ENCODE measurements at places on chromosomes 2 and 18.

- H3K27ac ChIP-seq, result no peak overlapping the region
- no peaks in the 10 kb centered on the region for H3K36me3 ChIP-seq
- no peak for DNase-seq
- H3K27me3 ChIP-seq, result no peaks in the 10 kb centered on the region
- no peaks in the 10 kb centered on the region for H3K4me1 ChIP-seq
These were observed 9.9 kb upstream of the EPHA4 start for GRCh38 chr2:221581986-221582385.

DNA sequence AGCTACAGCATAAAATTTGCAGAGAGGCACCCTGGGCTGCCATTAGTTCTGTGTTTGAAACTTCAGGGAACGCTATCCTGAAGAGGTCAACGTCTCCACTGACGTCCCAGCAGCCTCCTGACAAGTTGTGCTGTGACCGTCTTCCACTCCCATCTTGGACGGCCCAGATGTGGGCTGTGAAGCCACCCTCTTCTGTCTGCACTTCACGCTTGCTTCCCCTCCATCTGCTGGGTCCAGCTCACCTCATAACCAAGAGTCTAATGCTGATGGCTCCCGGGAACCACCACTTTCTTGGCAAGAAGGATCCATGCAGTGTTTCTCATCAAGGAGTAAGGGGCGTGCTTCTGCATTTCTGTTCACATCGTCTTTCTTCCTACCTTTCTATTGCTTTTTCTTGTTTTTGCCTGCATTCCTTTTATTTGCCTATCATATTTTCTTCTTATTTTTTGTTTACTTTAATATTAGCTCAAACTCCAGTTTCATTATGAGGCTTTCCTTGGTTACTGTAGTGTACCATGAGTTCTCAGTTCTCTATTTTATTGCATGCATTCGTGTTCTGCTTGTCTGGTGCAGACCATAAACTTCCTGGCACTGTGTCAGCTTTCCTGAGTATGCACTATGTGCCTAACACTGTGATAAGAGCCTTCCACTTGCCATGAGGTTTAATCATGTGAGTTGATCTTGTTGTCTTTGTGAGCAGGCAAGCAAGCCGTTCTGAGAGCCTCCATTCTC, 631.8 kb upstream of the RAB6C start:
- H3K4me1 ChIP-seq, result no peaks in the 10 kb centered on the region
- H3K36me3 ChIP-seq, result no peaks in the 10 kb centered on the region
- no peak overlapping the region for H3K27ac ChIP-seq
- H3K27me3 ChIP-seq, result no peaks in the 10 kb centered on the region
- no peak overlapping the region for H3K4me3 ChIP-seq

- H3K4me1 ChIP-seq, result no peaks in the 10 kb centered on the region
- H3K4me3 ChIP-seq, result no peak overlapping the region
- no peak for DNase-seq
- no peak overlapping the region for H3K27ac ChIP-seq
- no peaks in the 10 kb centered on the region for H3K36me3 ChIP-seq
These were observed 57.2 kb upstream of the LDLRAD4 start for GRCh38 chr18:13161276-13161899.

GRCh38 chr2:83531206-83531826, 927.8 kb downstream of the SUCLG1 start:
- H3K4me3 ChIP-seq, result no peak overlapping the region
- H3K27ac ChIP-seq, result no peak overlapping the region
- H3K27me3 ChIP-seq, result no peaks in the 10 kb centered on the region
- no peak for DNase-seq

- peaks cover 33% of the 10 kb centered on the region for H3K4me1 ChIP-seq
- DNase-seq, result no peak
- H3K27me3 ChIP-seq, result no peaks in the 10 kb centered on the region
- H3K27ac ChIP-seq, result peak overlapping the region; percentile 81
These were observed 2.7 kb downstream of the SEMA4C start for GRCh38 chr2:96866986-96867755.

GRCh38 chr2:166137331-166137730, 9.5 kb upstream of the SCN1A start:
- H3K36me3 ChIP-seq, result no peaks in the 10 kb centered on the region
- H3K27ac ChIP-seq, result no peak overlapping the region
- no peaks in the 10 kb centered on the region for H3K4me1 ChIP-seq
- H3K4me3 ChIP-seq, result no peak overlapping the region

DNA sequence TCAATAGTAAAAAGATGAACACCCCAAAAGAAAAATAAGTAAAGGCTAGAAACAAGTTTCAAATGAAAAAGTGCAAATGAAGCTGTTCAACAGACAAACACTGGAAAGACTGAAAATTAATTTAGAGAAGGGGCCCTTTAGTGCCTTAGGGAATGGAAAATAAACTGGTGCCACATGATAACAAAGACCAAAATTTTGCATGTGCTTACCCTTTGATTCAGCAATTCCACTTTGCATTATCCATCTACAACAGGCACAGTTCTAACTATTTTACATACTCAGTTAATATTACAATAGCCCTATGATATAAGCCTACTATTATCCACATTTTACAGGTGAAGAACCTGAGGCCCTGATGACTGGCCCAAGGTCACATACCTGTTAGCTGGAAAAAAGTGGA, 183.9 kb downstream of the NBAS start:
- H3K27ac ChIP-seq, result no peak overlapping the region
- DNase-seq, result no peak
- H3K4me3 ChIP-seq, result no peak overlapping the region
- H3K36me3 ChIP-seq, result peaks cover 19% of the 10 kb centered on the region
- H3K27me3 ChIP-seq, result no peaks in the 10 kb centered on the region

GRCh38 chr2:222268311-222268990, 30.3 kb downstream of the PAX3 start:
- no peak overlapping the region for H3K27ac ChIP-seq
- no peaks in the 10 kb centered on the region for H3K27me3 ChIP-seq
- no peaks in the 10 kb centered on the region for H3K36me3 ChIP-seq

DNA sequence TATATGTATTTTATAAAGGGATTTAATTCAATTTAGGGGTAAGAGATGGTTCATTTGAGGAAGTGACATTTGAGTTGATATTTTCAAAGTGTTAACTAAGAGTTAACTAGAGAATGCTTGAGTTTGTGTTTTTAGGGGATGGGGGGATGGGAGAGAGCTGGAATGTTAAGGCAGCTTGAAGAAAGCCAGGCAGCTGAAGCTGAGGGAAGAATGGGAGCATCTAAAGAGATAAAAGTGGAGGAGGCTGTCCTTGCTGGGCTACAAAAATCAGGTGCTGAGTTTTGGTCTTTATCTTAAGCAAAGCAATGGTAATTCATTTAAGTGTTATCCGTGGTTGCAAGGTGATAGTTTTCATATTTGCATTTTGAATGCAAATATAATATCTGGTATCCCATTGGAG, 9.2 kb downstream of the CHST9 start:
- no peak overlapping the region for H3K27ac ChIP-seq
- no peaks in the 10 kb centered on the region for H3K27me3 ChIP-seq
- no peak for DNase-seq

- H3K4me3 ChIP-seq, result no peak overlapping the region
- no peak overlapping the region for H3K27ac ChIP-seq
- no peaks in the 10 kb centered on the region for H3K4me1 ChIP-seq
- no peaks in the 10 kb centered on the region for H3K27me3 ChIP-seq
- DNase-seq, result no peak
- no peaks in the 10 kb centered on the region for H3K36me3 ChIP-seq
These were observed 881.0 kb upstream of the CHAC2 start for GRCh38 chr2:52886556-52886955.

DNA sequence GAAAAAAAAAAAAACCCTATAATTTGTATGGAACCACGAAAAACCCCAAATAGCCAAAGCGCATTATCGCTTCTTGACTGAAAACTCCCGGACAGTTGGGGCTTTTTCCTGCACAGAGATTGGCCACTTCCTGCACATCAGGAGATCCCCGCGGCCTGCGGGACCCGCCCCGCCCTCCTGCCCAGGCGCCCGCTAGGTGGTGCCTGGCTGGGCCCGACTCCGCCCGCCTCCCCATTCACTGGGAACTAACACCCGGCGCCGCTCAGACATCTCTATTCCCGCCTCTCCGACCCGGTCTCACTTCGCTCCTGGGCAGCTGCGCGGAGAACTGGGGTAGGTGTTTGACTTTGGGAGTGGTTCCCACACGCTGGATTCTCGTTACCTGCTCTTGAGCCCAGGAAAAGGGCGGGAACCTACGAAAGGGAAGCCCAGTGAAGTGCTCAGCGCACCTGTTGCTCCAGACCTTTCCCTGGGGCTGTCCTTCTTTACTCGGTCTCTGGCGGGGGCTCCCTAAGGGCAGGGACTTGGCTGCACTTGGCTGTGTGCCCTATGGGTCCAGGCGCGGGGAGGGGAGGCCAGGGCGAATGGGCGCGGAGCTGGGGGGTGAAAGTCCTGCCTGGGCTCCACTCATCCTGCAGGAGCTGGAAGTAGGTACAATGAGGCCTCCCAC, at the start of gene HMSD:
HMSD (plus strand) TSS at position 234 of the 670 bp plus-strand sequence. CDS start 4,155 bp downstream, outside the sequence.
- no peaks in the 10 kb centered on the region for H3K4me1 ChIP-seq
- H3K4me3 ChIP-seq, result peak within 1 kb of the TSS; percentile 17
- H3K27ac ChIP-seq, result no peak within 1 kb of the TSS
- peak; percentile 49 for DNase-seq

DNA sequence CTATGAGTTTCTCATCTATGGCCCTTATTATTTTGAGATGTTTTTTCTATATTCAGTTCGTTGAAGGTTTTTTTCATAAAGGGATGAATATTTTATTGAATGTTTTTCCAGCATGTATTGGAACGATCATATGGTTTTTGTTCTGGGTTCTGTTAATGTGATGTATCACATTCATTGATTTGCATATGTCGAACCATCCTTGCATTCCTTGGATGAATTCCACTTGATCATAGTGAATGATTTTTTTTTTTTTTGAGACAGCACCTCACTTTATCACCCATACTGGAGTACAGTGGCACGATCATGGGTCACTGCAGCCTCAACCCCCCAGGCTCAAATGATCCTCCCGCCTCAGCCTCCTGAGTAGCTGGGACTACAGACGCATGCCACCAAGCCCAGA, 5.5 kb upstream of the NEMP2 start:
- H3K27ac ChIP-seq, result no peak overlapping the region
- H3K4me1 ChIP-seq, result no peaks in the 10 kb centered on the region
- no peak for DNase-seq

- no peaks in the 10 kb centered on the region for H3K27me3 ChIP-seq
- no peak overlapping the region for H3K27ac ChIP-seq
- H3K36me3 ChIP-seq, result no peaks in the 10 kb centered on the region
- no peak overlapping the region for H3K4me3 ChIP-seq
These were observed 31.5 kb downstream of the CPO start for GRCh38 chr2:206970589-206971360.

- H3K4me3 ChIP-seq, result no peak overlapping the region
- no peaks in the 10 kb centered on the region for H3K27me3 ChIP-seq
- peaks cover 21% of the 10 kb centered on the region for H3K4me1 ChIP-seq
These were observed 9.4 kb downstream of the SMAD4 start for GRCh38 chr18:51039138-51040112.

- DNase-seq, result no peak
- H3K4me1 ChIP-seq, result peaks cover 63% of the 10 kb centered on the region
- H3K27me3 ChIP-seq, result no peaks in the 10 kb centered on the region
- peak within 1 kb of the TSS; percentile 68 for H3K27ac ChIP-seq
These were observed at the start of gene CD226 for GRCh38 chr18:69947361-69948133. Gene CD226, minus strand, starts transcription at chr18:69947873. Its CDS starts 467 bp downstream, at chr18:69947406.

DNA sequence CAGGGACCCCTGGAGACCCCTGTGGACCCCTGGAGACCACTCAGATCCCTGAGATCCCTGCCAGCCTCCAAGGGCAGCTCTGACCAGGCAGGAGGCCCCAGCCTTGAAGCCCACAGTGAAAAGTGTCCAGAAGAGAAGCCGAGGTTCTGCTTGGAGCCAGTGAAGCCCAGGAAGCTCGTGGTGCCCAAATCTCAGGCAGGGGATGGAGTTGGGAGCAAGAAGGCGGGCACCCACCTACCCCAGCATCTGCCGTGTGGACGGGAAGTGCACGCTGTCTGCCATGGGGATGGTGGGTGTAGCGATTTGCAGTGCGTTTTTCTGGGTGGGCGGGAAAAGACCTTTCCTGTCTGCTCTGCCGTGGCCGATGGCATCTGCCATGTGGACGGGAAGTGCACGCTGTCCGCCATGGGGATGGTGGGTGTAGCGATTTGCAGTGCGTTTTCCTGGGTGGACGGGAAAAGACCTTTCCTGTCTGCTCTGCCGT, 120.6 kb upstream of the CTDP1 start:
- no peaks in the 10 kb centered on the region for H3K36me3 ChIP-seq
- no peak for DNase-seq
- no peak overlapping the region for H3K27ac ChIP-seq
- H3K4me3 ChIP-seq, result no peak overlapping the region

DNA sequence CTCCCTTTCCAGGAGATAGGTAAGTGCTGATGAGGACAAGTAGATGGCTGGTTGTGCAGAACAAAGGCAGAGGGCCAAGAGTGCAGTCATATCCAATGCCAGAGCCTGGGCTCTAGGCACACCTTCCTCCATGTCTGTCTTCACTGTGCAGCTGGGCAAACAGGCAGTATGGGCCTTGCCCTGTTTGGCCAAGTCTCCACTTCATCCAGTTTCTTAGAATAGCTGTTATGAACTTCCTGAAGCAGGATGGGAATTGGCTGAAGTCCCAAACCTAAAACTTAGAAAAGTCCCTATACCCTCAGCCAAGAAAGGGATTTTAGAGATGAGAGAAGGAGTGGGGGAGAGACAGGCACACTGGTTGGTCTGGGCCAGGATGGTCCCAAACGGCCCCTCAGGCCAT, 37.5 kb upstream of the CYP26B1 start:
- no peak overlapping the region for H3K4me3 ChIP-seq
- no peak for DNase-seq
- no peak overlapping the region for H3K27ac ChIP-seq
- H3K27me3 ChIP-seq, result no peaks in the 10 kb centered on the region
- no peaks in the 10 kb centered on the region for H3K4me1 ChIP-seq
- H3K36me3 ChIP-seq, result no peaks in the 10 kb centered on the region

- no peaks in the 10 kb centered on the region for H3K36me3 ChIP-seq
- H3K4me3 ChIP-seq, result no peak overlapping the region
- H3K27ac ChIP-seq, result no peak overlapping the region
- peaks cover 4% of the 10 kb centered on the region for H3K27me3 ChIP-seq
- DNase-seq, result no peak
These were observed 8.6 kb downstream of the CYS1 start for GRCh38 chr2:10071595-10071994.

DNA sequence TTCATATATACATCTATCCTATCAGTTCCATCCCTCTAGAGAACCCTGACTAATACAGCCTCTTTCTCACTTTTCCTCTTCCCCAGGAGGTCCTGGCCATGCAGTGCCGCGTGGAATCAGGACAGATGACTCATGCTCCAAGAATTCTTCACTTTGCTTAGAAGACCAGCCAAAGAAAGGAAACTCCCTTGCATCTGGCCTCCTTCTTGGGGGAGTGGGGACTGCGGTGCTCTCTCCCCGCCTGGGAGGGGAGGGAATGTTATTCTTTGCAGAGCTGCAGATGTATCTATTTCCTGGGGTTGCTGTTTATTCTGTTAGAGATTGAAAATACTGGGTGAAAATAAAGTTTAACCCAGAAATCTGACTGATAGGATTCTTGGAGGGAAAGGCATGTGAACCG, 111.5 kb upstream of the SH3BP4 start:
- H3K4me1 ChIP-seq, result no peaks in the 10 kb centered on the region
- H3K27me3 ChIP-seq, result no peaks in the 10 kb centered on the region
- H3K4me3 ChIP-seq, result no peak overlapping the region
- no peak overlapping the region for H3K27ac ChIP-seq
- DNase-seq, result no peak
- no peaks in the 10 kb centered on the region for H3K36me3 ChIP-seq

All from effector memory CD4-positive, alpha-beta T cell (primary cell).